ENCODE measurements at places on chromosomes 5 and 9.
A peak's percentile ranks its signal among the peaks of the same experiment; 100 is the strongest.

DNA sequence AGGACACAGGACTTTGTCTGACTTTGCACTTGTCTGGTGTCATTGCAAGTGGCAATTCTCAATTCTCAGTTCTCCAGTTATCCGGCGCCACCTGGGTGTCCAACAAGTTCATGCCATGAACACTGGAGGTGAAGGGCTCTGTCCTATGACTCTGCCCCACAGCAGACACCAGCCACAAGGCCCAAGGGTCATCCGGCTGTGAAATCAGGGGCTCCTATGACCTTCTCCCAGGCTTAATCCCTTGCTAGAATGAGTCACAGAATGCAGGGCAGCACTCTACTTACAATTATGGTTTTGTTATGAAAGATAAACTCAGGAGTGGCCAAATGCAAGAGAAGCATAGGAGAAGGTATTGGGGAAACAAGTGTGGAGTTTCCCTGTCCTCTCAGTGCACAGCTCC lies 392.0 kb downstream of the GADD45G start:
- DNase-seq, result peak; percentile 53

GRCh38 chr5:144779368-144779767 lies 608.7 kb downstream of the KCTD16 start:
- no peak for DNase-seq

DNA sequence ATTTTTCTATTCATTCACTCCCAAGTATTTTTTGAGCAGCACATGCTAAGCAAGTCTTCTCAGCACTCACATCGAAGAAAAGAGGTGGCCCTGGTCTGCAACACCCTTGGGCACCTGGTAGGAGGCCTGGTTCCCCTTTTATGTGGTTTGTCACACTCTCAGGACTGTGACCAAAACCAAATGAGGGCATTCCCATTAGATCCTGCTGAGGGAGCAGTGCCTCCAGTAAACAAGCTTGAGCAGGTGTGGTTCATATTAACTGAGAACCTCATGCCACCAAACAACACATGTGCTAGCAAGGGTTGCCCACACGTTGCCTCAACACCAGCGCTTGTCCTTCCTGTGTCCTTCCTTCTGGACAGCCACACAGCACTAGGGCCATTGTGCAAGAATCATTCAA lies 26.9 kb upstream of the SYK start:
- DNase-seq, result peak; percentile 78

DNA sequence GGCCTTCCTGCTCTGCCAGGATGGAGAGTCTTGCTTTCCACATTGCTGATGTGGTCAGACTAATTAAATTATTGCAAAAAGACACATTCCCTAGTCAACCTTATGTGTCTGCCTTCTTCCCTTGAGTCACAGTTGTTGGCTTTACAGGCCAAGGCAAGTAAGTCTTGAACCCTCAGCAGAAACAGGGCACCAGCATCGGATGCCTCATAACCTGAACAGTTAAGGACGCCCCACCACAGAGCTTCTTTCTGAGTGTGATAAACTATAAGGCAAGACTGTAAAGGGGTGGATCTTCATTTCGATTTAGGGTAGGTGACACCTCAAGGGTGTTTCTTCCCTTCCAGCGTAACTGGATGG lies 670 bp upstream of the KIF2A start:
- no peak for DNase-seq

- no peak for DNase-seq
Observed at GRCh38 chr9:88800329-88800682, 191.0 kb upstream of the S1PR3 start.

DNA sequence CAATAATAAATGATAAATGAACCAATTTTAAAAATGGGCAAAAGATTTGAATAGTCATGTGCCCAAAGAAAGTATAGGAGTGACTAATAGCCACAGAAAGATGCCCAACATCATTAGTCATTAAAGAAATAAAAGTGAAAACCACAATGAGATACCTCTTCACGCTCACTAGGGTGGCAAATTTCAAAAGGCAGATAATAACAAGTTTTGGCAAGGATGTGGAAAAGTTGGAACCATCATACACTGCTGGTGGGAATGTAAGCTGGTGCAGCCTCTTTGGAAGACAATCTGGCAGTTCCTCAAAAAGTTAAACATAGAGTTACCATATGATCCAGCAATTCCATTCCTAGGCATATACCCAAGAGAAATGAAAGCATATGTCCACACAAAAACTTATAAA lies 1819.8 kb downstream of the MAT2B start:
- no peak for DNase-seq

- no peak for DNase-seq
Observed at GRCh38 chr5:51452562-51452961, 69.3 kb downstream of the ISL1 start.

- DNase-seq, result no peak
Observed at GRCh38 chr5:9230355-9230754, 315.5 kb downstream of the SEMA5A start.

GRCh38 chr9:128882677-128883603 lies 1.0 kb downstream of the LRRC8A start:
- DNase-seq, result peak; percentile 63

- no peak for DNase-seq
Observed at GRCh38 chr9:98149422-98149821, 30.4 kb upstream of the TRIM14 start.

- no peak for DNase-seq
Observed at GRCh38 chr5:178463321-178464155, 126.7 kb downstream of the COL23A1 start.

DNA sequence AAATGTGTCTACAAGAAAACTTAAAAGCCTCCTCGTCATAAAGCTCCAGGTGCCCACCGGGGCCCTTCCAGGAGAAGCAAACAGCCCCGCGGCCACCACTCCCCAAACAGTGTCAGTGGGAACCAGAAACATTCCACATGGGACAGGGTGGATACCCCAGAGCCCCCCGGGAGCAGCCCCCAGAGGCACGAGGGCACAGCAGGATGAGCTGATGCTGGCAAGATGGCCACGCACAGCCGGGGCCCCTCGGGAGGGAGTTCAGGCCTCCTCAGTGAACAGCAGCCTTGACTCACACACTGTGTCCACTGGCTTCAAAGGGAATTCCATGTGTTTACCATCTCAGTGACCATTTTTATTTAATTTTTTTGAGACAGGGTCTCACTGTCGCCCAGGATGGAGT lies 10.5 kb downstream of the EXD3 start:
- peak; percentile 38 for DNase-seq
